ENCODE measurements at places on chromosomes 1 and 21. TPM values are rescaled to one million over a fixed set of nuclear protein-coding genes. Genes with fewer than 3 reads are reported as not detected.

DNA sequence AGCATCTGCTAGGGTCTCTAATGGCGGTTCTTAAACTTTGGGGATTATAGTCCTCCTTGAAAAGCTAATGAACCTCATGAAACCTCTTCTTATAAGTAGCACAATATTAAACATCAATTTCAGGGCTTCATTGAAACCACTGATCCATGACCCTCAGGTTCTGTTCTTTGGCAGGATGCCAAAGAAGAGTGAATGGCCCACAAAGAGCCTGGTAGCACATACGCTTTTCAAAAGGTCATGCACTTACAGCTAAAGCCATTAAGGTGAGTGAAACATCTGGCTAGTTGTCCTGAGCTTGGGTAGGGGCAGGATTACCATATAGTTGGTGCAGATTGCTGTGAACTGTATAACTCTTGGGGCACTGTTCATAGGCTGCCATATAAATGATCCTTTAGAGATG is 42.3 kb downstream of the MDM4 start:
- no peak overlapping the region for H3K27ac ChIP-seq
- DNase-seq = no peak
- peaks cover 22% of the 10 kb centered on the region for H3K4me1 ChIP-seq

DNA sequence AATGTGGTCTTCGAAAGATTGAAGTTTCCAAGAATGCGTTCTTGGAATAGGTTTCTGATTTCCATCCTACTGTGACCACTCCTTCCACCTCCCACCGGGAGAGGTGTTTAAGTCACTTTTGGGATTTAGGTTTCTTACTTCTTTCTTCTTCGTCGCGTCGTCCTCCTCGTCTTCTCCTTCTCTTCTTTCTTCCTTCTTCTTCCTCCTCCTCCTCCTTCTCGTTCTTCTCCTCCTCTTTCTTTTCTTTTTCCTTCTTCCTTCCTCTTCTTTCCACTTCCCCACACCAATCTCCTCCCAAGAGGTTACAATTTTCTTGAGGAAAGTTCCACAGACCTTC is 2.1 kb downstream of the CACHD1 start:
- H3K27me3 ChIP-seq = no peaks in the 10 kb centered on the region
- no peak overlapping the region for H3K4me3 ChIP-seq
- peaks cover 12% of the 10 kb centered on the region for H3K4me1 ChIP-seq
- H3K27ac ChIP-seq = no peak overlapping the region

NDUFS5 gene
- 616 TPM for polyA plus RNA-seq

GRCh38 chr21:20652846-20653245 is 345.4 kb upstream of the NCAM2 start:
- DNase-seq = no peak
- H3K27me3 ChIP-seq = no peaks in the 10 kb centered on the region
- H3K4me3 ChIP-seq = no peak overlapping the region
- no peak overlapping the region for H3K27ac ChIP-seq

DNA sequence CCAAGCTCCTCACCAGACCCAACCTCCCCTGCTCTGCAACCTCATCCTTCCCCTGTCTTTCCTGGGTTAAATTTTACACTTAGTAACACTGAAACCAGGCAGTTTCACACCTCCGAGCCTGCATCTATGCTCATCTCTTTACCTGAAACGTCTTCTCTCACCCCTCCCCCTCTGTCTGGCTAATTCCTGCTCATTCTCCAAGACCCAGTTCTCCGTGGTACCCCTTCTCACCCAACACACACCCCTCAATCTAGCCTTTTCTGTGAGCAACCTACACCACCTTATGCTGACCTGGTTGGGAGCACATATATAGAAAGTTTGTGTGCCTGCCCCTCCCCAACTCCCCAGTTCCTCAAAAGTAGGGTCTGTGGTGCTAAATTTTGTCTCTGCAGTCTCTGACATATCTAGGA is 3.7 kb upstream of the KIAA1614 start:
- H3K4me3 ChIP-seq = no peak overlapping the region
- DNase-seq = no peak
- no peak overlapping the region for H3K27ac ChIP-seq

DNA sequence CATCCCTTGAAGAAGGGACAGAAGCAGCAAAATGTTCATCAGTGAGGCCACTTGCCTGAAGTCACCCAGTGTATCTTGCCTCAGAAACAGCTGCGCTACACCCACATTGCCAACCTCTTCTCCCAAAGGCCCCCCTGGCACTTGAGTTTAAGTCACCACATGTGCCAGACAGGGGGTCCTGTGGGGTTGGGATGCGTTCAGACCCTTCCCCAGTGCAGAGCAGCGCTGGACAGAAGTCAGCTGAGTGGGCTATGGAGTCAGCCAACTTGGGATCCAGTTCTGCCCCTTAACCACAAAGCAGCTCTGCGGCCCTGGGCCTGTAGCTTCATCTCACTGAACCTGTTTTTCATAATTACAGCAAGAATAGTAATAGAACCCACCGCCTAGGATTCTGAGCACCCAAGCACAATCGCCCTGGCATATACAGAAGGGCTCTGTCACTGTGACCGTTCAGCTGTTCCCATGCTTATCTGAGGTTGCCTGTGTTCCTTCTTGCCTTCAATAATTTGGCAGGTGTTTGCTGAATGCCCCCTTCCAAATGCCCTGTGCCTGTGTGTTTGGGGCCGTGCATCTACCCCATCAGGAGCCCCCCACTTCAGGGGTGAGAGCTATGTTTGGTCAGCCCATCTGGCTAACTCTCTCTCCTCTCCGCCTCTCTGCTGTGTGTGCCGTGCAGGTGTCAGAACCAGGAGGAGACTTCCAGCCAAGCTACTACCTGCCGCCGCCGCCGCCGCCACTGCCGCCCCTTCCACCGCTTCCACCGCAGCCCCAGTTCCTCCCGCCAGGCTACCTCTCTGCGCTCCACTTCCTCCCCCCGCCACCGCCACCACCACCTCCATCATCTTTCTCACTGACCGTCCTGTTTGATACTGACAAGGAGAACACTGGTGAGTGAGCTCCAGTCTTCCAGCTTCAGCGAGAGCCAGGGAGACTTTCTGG is 5.0 kb downstream of the DMRTB1 start:
- no peak overlapping the region for H3K4me3 ChIP-seq
- H3K4me1 ChIP-seq = no peaks in the 10 kb centered on the region
- H3K27me3 ChIP-seq = no peaks in the 10 kb centered on the region
- no peak for DNase-seq
- H3K27ac ChIP-seq = no peak overlapping the region

DNA sequence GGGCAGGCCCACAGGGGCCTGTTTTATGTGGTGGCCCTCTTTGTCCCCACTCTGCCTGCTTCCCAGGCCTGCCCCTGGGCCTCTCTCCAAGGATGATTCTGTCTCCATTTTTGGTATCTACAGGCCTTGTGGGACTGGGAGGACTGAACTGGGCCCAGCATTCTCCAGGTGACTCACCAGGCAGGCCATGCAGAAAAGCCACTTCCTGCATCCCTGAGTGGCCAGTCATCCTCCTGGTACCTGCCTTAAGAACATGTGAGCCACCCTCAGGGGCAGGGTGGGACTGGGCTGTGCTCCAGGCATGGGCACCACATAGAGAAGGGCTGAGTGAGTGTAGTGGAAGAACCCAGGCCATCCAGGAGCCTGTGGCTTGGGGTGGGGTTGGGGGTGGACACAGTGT is 20.0 kb upstream of the BCAR3 start:
- no peaks in the 10 kb centered on the region for H3K27me3 ChIP-seq
- no peaks in the 10 kb centered on the region for H3K36me3 ChIP-seq
- H3K4me3 ChIP-seq = no peak overlapping the region
- no peak for DNase-seq
- H3K4me1 ChIP-seq = no peaks in the 10 kb centered on the region
- no peak overlapping the region for H3K27ac ChIP-seq

HSF2BP gene
- polyA plus RNA-seq = 0.67 TPM

- H3K4me3 ChIP-seq = no peak overlapping the region
- no peak overlapping the region for H3K27ac ChIP-seq
- H3K36me3 ChIP-seq = no peaks in the 10 kb centered on the region
- no peaks in the 10 kb centered on the region for H3K4me1 ChIP-seq
Measured at GRCh38 chr1:225572422-225572821, 80.5 kb downstream of the ENAH start.

GRCh38 chr1:66696771-66697170 is 55.5 kb upstream of the DYNLT5 start:
- H3K4me3 ChIP-seq = no peak overlapping the region
- no peaks in the 10 kb centered on the region for H3K27me3 ChIP-seq
- no peak for DNase-seq
- no peaks in the 10 kb centered on the region for H3K4me1 ChIP-seq

TRIM67 gene
- not detected for polyA plus RNA-seq

- no peak overlapping the region for H3K27ac ChIP-seq
- H3K27me3 ChIP-seq = no peaks in the 10 kb centered on the region
- no peak overlapping the region for H3K4me3 ChIP-seq
Measured at GRCh38 chr1:241275981-241276380, 81.0 kb downstream of the RGS7 start.

GRCh38 chr1:235199441-235199840 is 38.4 kb upstream of the RBM34 start:
- H3K4me1 ChIP-seq = no peaks in the 10 kb centered on the region
- H3K36me3 ChIP-seq = peaks cover 16% of the 10 kb centered on the region
- no peaks in the 10 kb centered on the region for H3K27me3 ChIP-seq

NBPF4 gene
- not detected for polyA plus RNA-seq

DNA sequence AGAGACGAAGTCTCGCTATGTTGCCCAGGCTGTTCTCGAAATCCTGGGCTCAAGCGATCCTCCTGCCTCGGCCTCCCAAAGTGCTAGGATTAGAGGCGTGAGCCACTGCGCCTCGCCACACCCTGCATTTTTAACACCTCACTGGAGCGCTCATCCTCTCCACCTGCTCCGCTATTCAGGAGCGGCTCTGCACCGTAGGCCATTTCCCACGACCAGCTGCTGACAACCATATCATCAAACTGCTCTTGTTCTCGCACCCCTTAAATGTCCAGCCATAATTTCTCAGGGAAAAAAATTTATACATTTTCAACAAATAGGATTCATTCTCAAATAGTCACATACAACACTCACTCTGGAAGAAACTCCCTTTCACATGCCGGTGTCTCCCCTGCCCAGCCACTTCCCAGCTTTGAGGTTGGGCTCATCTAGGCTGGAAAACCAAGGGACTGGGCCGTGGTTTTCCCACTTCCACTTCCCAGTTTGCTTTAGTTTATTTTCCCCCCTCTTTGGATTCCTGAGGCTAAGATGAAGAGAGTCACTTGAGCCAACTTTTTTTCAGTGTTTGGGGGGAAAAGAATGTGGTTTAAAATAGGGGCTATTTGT is 639 bp upstream of the IPO9 start:
- H3K27me3 ChIP-seq = no peaks in the 10 kb centered on the region
- no peaks in the 10 kb centered on the region for H3K36me3 ChIP-seq
- DNase-seq = no peak
- H3K4me3 ChIP-seq = no peak overlapping the region

- H3K27me3 ChIP-seq = no peaks in the 10 kb centered on the region
- no peak for DNase-seq
- H3K36me3 ChIP-seq = peaks cover 6% of the 10 kb centered on the region
- H3K27ac ChIP-seq = no peak overlapping the region
Measured at GRCh38 chr21:46222436-46223116, 6.0 kb downstream of the LSS start.

- no peaks in the 10 kb centered on the region for H3K36me3 ChIP-seq
- H3K4me3 ChIP-seq = no peak overlapping the region
- DNase-seq = no peak
- H3K27ac ChIP-seq = no peak overlapping the region
- H3K27me3 ChIP-seq = no peaks in the 10 kb centered on the region
Measured at GRCh38 chr1:64892576-64893573, 73.5 kb downstream of the JAK1 start.

DNA sequence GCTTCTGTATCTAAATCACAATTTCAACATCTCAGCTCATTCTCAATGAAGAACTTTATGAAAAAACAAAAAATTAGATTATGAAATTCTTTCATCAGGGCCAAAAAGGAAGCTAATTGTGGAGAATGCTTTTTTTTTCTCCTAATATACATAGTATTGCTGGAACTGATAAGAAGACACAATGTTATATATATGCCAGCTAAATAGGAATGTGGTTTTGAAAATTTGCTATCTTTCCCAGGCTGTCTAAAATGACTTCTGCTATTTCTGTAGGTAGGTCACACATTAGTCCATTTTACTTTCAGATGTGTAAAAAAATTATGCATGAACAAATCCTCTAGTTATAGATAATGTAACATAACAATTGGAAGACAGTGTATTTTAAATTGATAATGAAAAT is 732.9 kb downstream of the RWDD3 start:
- H3K4me1 ChIP-seq = no peaks in the 10 kb centered on the region
- H3K27me3 ChIP-seq = no peaks in the 10 kb centered on the region

GRCh38 chr1:160626509-160627342 is 20.1 kb downstream of the SLAMF1 start:
- peaks cover 8% of the 10 kb centered on the region for H3K36me3 ChIP-seq
- H3K4me3 ChIP-seq = peak overlapping the region; percentile 9
- no peak for DNase-seq
- H3K4me1 ChIP-seq = peaks cover 98% of the 10 kb centered on the region

GRCh38 chr1:207888652-207889051 is 22.3 kb downstream of the CD34 start:
- no peaks in the 10 kb centered on the region for H3K27me3 ChIP-seq
- no peak overlapping the region for H3K4me3 ChIP-seq
- no peak overlapping the region for H3K27ac ChIP-seq
- H3K36me3 ChIP-seq = no peaks in the 10 kb centered on the region
- DNase-seq = no peak
- peaks cover 17% of the 10 kb centered on the region for H3K4me1 ChIP-seq

DNASE2B gene
- polyA plus RNA-seq = not detected

- DNase-seq = no peak
- no peak overlapping the region for H3K4me3 ChIP-seq
- no peak overlapping the region for H3K27ac ChIP-seq
- no peaks in the 10 kb centered on the region for H3K27me3 ChIP-seq
- no peaks in the 10 kb centered on the region for H3K4me1 ChIP-seq
Measured at GRCh38 chr1:104945406-104945805, 1195.7 kb downstream of the AMY1C start.

GRCh38 chr1:47424336-47424982 is 8.4 kb downstream of the FOXE3 start:
- H3K4me1 ChIP-seq = no peaks in the 10 kb centered on the region
- no peak overlapping the region for H3K27ac ChIP-seq
- H3K4me3 ChIP-seq = no peak overlapping the region
- no peak for DNase-seq
- H3K27me3 ChIP-seq = no peaks in the 10 kb centered on the region

KIF26B gene
- polyA plus RNA-seq = not detected

SELP gene
- 1.4 TPM for polyA plus RNA-seq

DNA sequence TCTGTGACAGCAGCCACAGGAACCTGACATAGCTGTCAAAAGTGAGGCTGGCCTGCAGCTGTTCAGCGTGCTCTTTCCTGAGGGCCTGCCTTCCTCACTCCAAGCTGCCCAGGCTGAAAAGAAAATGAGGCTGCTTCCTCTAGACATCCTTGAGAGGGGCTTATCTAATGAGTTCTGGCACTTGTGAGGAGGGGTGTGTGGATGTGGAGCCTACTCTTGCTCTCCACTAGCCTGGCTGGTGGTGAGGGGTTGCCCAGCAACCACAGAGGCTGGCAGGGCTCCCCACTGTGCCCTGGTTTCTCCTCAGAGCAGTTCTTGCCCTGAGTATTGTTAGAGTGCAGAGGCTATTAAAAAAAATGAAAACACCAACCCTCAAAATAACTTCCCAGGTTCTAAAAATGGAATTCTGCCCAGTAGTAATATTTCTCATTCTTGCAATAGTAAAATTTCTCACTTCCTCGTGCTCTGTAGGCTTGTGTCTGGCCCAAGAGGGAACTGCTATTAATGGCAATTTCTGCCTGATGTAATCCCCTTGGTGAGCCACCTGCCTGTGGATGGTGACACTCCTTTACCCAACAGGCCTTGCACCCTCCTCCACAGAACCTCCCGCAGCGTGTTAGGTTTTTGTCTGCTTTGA is 52.6 kb upstream of the EPS8L3 start:
- no peaks in the 10 kb centered on the region for H3K36me3 ChIP-seq
- no peak overlapping the region for H3K27ac ChIP-seq
- DNase-seq = no peak
- H3K4me3 ChIP-seq = no peak overlapping the region
